Osteoblast (primary cell): ENCODE measurements at places on chromosomes 5 and 9.

GRCh38 chr5:88785746-88786565 lies 97.0 kb downstream of the MEF2C start:
- peak; percentile 29 for DNase-seq

DNA sequence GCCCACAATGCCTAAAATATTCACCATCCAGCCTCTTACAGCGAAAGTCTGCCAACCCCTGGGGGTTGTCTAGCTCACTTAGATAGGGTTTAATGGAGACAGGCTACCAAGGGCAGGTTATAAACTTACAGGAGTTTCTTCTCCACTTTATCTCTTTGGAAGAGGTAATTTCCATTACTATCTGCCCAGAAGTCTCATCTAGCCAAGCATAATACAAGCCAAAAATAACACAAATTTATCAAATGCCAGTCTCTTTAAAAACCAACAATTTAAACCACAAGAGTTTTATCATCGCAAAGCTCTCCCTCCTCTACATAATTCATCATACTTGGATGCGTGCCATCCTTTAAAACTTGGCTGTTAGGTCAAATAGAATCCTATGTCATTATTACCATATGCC lies 6.2 kb downstream of the RBM22 start:
- DNase-seq = no peak

GRCh38 chr5:15501091-15501791 lies 1.3 kb downstream of the FBXL7 start:
- peak; percentile 90 for DNase-seq

- no peak for DNase-seq
Observed at GRCh38 chr5:77015938-77016569, 14.2 kb upstream of the AGGF1 start.
